ENCODE measurements at places on chromosomes 2 and 18.

GRCh38 chr2:102481931-102482330, 8.9 kb downstream of the SLC9A4 start:
- no peak for DNase-seq

- DNase-seq = no peak
Observed at GRCh38 chr2:237441605-237442274, 27.8 kb upstream of the COL6A3 start.

DNA sequence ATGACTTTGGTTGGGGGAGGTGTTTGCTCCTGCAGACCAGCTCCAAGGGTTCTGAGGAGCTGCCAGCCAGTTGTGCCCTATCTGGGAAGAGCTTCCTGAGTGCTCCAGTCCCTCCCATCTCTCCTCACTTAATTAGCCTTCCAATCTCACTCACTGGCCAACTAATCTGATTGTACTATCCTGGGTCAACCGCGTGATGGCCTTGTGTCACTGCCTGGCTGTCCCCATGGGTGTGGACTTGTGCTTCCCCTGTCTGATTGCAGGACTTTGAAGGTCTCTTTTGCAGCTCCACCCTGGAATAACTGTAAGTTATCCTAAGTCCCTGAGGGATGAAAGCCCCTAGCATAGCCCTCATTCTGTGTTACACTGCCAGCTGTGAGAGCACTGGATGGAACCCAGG, 65.0 kb downstream of the SLC4A5 start:
- DNase-seq = no peak

GRCh38 chr2:195300631-195301030, 356.4 kb upstream of the SLC39A10 start:
- no peak for DNase-seq

DNA sequence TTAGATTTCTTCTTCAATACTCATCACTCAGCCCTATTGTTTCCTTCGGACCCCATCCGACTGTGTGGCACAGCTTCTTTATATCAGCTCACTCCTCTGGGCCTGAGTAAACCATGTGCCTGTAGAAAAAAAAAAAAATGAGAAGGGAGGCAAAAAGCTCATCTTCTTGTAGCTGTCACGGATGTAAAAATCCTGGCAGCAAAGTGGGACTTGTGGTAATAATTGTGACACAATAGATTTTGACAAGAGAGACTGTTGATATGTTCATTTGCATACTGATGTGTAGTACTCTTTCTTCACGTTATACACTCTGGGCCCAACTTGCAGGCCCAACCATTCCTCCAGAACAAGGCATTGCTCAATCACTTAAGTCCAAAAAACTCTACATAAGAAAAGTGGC, 270.0 kb upstream of the SMIM21 start:
- no peak for DNase-seq

GRCh38 chr18:53426666-53427184, 797.7 kb downstream of the MBD2 start:
- no peak for DNase-seq

DNA sequence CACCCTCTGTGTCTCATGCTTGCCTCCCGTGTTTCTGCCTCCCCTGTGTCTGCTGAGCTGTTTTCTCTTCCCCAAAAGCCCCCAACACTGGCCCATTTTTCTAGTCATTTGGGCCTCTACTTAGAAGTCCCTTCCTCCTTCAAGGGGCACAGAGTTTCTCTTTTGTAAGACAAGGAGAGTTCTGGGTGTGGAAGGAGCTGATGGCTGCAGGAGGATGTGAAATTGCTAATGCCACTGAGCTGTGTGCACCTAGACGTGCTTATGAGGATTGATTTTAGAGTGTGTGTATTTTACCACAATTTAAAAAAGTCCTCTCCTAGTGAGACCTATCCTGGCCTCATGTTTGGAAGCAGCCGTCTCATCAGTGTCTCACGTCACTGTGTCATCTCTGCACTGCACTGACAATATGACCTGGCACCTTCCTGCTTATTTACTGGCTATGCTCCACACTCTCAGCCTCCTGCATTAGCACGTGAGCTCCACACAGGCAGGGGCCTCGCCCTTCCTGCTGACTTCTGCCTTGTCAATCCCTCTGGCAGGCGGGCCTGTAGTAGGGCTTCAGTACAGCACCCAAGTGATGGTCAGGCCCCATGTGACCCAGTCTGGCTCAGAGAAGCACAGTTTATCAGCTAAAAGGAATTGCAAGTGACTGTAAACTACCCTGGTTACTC, 8.0 kb upstream of the MBP start:
- no peak for DNase-seq

DNA sequence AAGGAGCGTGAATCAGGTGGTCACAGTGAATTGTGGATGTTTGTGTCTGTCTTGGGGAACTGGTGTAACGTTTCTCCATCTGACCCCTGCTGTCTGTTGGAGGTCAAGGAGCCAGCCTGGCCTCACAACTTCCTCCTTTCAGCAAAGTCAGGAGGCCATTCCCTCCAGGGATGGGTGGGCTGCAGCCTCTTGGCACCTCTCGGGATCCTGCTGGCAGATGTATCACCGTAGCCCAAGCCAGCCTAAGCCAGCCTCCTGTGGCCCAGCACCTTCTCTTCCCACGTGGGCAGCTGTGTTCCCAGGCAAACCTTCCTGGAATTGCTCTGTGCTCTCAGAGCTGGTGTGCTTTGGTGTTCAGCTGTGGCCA, 30.5 kb downstream of the HPCAL1 start:
- DNase-seq = no peak

DNA sequence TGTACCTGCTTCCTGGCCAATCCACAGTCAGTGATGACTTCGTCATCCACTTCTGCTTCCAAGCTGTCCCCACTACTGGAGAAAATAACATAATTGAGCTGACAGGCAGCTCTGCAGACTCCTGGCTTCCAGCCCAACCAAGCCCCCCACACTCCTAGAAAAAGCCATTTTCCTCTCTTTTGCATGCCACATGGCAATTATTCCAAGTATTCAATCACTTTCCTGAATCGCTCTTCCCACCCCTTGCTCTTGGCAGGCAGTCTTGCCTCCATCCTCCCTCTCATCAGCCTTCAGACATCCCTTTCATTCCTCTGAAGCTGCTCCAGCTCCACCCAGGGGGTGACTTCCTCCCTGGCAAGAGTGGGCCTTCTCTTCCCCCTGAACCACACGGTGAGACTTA, 14.3 kb upstream of the ST8SIA5 start:
- DNase-seq = no peak

GRCh38 chr2:234569776-234570430, 73.0 kb upstream of the ARL4C start:
- no peak for DNase-seq

DNA sequence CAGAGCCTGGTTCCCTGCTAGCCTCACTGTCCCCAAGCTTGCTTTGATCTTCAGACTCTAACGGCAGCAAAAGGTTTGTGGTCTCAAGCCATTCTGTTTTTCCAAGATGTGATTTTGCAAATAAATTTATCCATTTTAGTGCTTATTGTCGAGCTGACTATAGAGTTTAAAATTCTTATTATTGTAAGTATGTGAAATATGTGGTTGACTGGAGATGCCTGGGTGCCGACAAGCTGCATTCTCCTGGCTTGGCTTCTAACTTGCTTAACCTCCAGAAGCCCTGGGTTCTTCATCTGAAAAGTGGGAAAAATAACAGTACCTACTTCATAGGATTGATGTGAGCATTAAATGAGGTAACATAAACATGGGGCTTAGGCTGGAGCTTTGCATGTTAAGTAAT, 9.9 kb upstream of the EDAR start:
- no peak for DNase-seq

GRCh38 chr18:10946058-10946457, 203.3 kb downstream of the PIEZO2 start:
- no peak for DNase-seq

DNA sequence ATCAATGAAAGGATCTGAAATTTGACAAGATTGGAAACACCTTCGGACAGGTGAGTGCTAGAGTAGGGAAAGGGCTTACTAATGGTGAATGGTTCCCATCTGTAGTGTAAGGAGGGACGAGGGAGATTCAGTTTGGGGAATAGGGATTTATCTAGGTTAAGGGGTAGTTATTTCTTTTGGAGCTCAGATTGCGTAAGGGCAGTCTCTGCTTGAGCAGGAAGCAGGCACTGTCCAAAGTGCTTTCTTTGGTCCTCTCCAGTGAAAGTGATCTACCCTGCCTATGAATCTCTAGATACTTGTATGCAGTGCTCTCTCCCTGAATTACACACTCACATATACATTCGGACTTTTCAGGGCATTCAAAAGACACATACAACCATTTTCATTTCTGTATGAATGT, 272.9 kb upstream of the FIGN start:
- DNase-seq = no peak

GRCh38 chr2:55861733-55862132, 61.8 kb downstream of the EFEMP1 start:
- no peak for DNase-seq

- DNase-seq = no peak
Observed at GRCh38 chr18:2325933-2326332, 245.4 kb downstream of the METTL4 start.

DNA sequence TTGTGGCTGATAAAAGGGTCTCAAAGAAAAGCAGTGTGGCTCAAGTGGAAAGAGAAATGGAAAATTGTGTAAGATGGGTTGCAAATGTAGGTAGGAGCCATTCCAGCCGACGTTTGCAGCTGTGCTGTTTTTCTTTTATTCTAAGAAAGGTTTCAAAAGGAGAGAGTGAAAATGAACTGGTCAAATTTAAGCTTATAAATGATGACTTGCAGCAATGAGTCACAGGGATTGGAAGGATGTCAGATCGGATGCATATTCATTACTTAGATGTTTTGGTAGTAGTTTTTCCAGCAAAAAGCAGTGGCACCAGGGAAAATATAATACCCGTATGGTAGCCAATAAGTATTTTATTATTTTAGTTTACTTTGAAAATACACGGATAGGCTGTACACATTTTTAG, 79.1 kb downstream of the LRRTM4 start:
- DNase-seq = no peak

DNA sequence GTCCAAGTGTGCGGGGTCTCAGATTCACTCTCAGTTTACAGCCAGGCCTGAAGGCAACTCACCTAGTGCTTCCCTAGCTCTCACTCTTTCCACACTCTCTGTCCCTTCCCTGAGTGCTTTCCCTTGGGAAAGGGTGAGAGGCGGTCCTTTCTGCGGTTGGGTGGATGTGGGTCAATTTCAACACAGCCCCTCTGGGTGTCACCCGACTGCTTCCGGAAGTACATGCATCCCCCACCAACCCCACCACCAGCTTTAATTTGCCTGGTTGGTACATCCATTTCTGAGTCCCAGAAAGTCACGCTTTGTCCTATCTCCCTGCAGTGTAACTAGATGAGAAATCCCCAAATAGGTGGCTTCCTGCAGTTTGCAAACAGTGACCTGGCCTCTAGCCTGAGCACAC, 307.3 kb upstream of the MEIS1 start:
- no peak for DNase-seq

GRCh38 chr2:218878926-218879761, 1.5 kb upstream of the WNT10A start:
- no peak for DNase-seq

DNA sequence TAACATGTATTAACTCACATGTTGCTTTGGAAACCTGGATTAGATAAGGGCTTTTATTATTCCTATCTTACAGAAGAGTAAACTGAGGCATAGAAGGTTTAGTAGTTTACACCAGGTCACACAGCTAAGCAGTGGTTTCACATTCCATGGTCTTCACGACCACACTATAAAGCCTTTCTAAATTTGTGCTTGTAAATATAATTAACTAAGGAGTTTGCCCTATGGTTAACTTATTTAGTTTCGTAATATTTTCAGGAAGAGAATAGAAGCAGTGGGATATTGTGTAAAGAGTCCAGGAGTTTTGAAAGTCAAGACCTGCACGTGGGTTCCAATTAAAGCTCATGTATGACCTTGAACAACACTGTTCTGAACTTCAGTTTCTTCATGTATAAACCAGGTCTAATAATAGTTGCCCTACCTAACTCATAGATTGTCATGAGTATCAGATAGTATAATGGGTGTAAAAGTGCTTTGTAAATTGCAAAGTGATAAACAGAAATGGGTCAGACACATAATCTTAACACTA, 19.5 kb upstream of the SOS1 start:
- DNase-seq = no peak

DNA sequence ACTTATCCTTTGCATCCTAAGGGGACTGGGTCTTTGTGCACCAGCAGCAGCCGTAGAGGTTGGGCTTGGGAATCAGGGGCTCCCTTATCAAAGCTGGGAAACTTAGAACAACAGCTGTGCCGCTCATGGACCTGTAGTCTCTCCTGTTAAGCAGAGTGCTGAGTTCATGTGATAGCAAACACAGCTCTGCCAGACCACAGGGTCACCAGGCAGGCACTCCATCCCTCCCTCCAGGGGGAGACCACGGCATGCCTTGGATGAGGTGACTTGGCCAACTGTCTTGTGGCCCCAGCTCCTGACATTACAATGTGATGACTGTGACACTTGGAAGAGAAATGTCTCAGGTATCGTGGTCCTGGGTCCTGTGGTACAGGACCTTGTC, 60.0 kb downstream of the DGKD start:
- no peak for DNase-seq

DNA sequence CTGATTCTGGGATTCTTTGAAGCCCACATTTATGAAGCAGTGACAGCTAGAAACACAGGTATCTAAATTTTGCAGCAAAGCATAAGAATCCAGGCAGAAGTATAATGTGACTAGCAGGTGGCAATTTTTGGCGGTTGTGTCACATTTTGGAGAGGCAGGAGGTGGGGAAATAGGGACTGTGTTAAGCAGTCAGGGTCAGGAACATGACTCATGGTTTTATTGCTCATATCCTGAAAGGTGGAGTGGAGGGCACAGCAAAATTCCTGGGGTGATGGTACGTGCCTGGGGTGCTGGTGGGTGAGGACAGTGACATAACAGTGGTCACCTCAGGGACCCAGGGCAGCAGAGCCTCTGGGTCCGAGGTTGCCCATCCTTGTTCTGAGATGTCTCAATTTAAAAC, 63.5 kb upstream of the TTN start:
- no peak for DNase-seq

- no peak for DNase-seq
Observed at GRCh38 chr2:111703759-111704158, 180.2 kb downstream of the ANAPC1 start.

DNA sequence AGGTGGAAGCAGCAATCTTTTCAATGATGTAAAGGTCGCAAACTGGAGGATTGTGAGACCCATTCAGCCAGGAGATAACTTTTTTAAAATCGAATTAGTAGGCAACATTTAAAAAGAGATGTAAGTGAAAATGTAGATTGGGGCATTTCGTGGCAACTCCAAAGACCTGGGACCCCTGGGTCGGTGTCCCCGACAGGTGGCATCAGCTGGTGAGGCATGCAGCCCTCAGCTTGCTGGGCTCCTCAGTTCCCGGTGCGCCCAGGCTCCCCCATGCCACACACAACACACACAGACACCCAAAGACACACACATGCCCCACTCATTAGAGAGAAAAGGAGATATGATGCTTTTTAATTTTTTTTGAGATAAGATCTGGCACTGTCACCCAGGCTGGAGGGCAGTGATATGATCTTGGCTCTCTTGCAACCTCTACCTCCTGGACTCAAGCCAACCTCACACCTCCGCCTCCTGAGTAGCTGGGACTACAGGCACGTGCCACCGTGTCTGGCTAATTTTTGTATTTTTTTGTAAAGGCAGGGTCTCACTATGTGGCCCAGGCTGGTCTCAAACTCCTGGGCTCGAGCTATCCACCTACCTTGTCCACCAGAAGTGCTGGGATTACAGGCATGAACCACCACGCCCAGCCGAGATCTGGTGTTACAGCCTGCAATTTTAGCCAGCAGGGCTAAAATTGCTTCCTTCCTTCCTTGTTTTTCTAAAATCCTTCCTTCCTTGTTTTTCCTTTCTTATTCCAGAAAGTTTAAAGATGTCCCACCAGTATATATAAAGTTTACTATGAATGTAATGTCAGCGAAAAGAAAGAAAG, 122.6 kb upstream of the EPAS1 start:
- DNase-seq = no peak

Measured in activated T-cell treated with anti-CD3 and anti-CD28 coated beads for 24 hours (primary cell).